Activated CD8-positive, alpha-beta memory T cell treated with anti-CD3 and anti-CD28 coated beads for 48 hours (primary cell): ENCODE measurements at places on chromosomes 12 and 14.
A peak's percentile ranks its signal among the peaks of the same experiment; 100 is the strongest.

- no peak for DNase-seq
These were observed 94.7 kb downstream of the CCDC92 start for GRCh38 chr12:123877968-123878367.

DNA sequence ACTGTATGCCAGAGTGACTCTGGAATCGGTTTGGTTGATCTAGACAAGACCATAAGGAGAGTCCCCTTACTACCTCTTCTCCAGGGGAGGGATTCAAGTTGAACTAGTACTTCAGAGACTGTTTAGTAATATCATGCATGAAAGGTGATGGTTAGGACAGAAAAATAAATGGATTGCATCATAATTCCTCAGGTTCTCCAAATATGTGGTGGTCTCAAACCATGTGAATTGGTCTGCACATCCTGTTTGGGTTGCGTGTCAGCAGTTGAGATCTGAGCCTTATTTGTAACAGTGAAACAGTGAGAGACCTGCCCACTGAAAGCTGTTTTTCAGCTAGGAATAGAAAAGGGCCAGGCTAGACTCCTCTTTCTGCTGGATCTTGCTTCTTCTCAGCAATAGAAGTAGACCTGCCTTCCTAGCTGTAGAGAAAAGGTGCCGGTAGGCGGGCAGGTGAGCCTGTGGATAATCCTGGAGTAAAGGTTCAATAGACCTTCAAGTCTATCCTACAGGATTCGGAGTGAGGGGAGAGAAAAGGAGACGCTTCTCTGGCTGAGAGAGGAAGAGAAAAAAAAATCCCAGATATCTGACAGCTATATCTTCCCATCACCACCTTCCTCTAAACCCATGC, 258.5 kb upstream of the E2F7 start:
- DNase-seq: no peak

DNA sequence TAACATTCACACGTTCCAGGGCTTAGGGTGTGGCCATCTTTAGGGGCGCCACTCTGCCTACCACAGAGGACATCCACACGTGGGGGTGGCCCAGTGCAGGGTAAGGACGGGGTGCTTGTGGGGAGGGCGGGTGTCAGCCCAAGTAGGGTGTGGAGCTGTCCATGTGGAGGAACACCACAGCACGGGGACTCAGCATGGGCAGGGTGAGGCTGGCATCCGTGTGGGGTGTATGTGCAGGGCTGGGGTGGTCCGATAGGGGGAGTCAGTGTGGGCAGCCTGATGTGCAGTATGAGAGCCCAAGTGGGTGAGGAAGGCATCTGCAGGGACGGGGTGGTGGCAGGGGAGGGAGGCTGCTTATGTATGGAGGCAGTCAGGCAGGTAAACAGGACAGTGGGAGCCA, 17.7 kb downstream of the PSMC1 start:
- DNase-seq: no peak

GRCh38 chr12:118456741-118457140, 80.4 kb downstream of the SUDS3 start:
- no peak for DNase-seq

- DNase-seq: no peak
These were observed 92.6 kb downstream of the EMP1 start for GRCh38 chr12:13288937-13289652.

DNA sequence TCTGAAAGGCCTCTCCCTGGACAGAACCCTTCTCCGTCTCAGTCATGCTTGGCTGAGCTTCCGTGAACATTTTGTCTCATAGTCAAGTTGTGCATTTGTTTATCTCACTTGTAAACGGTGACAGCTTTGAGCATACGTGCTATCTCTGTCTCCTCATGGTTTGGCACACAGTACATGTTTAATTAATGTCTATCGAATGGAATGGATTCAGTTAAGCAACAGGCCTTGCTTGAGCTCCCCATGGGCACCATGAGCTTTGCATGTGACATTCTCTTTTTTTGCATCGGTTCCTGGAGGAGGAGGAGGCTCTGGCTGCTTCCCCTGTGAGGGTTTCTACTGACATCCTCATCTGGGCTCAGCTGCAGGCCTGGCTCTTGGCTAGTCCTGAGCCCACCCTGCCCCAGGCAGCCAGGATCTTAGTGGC, 80.0 kb downstream of the PRIMA1 start:
- no peak for DNase-seq

DNA sequence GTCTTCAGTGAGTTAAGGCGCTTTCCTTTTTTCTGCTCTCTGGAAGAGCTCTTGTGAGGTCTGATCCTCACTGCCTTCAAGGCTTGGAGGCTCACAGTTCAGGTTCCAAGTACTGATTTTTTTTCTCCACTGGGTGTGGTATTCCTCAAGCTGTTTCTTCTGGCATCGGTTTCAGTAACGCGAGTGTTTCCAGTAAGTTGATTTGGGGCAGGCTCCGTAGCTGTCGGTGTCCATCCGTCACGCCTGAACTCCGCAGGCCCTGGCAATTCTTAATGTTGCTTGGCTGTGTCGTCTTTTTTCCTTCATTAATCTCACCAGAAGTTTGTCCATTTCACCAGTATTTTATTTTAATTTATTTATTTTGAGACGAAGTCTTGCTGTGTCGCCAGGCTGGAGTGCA, 30.6 kb downstream of the LRCOL1 start:
- no peak for DNase-seq

- DNase-seq: no peak
These were observed 658.7 kb upstream of the SEL1L start for GRCh38 chr14:82192387-82192786.

DNA sequence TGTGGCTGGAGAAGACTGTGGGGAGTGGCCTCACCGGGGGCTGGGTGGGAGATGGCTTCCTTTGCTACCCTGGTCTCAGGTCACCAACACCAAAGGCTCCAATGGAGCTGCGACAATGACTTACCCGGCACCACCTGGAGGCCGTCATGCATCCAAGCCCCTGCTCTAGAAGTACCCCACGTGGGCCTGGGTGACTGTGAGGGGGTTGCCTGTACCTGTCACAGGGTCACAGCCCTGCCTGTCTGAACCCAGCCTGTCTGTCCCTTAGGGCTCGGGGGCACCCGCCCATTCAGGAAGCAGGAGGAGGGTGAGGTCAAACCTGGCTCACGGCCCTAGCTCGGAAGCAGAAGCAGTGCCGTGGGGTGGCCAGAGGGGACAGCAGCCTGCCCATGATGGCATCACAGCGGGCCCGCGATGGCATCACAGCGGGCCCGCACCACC, 18.9 kb downstream of the ABCB9 start:
- no peak for DNase-seq

GRCh38 chr12:119915894-119916510, 38.9 kb upstream of the CIT start:
- DNase-seq: no peak

- DNase-seq: no peak
These were observed 34.1 kb downstream of the SCFD1 start for GRCh38 chr14:30656190-30656632.

- no peak for DNase-seq
These were observed 76.6 kb downstream of the TUNAR start for GRCh38 chr14:95953111-95953724.

DNA sequence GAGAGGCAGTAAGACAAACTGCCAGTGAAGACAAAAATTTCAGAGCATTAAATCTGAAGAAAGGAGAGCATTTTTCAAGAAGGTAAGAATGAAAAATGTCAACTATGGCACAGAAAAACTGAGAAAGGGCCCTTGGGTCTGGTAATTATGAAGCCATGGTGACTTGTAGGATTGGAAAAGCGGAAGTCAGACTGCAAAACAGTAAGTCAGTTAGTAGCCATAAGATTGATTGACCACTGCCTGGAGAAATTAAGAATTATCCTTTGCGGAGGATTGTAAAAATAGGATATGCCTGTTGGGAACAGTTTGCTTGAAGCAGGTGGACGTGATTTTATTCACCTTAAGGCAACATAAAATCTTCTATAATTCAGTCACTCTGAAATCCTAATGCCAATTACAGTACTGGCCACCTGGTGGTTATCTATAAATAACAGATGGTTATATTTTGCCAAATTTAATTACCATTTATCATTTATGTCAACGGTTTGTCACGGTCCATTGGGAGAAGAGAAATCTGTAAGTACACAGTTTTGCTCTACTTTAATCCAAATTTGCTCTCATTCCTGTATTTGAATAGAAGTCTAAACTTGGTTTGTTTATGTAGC, 127.1 kb upstream of the CNTN1 start:
- no peak for DNase-seq

- DNase-seq: no peak
These were observed 25.5 kb downstream of the MVK start for GRCh38 chr12:109599087-109599486.

DNA sequence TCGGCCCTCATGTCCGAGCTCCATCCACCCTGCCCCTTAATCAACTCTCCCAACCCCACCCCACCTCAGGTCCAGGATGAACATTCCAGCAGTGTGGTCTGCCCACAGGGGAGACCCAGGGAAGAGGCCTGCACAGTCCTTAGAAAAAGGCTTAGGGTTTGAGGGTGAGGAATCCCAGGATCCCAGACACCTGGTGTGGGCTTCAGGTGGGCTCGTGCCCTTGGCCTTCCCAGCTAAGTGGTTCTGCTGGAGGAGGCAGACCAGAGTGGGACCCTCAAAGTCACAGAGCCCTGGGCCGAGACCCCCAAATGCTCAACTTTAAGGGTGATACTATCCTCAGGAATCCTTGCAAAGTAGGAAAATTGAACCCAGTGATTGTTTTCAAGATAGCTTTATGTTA, 25.4 kb upstream of the PPP2R5C start:
- no peak for DNase-seq

DNA sequence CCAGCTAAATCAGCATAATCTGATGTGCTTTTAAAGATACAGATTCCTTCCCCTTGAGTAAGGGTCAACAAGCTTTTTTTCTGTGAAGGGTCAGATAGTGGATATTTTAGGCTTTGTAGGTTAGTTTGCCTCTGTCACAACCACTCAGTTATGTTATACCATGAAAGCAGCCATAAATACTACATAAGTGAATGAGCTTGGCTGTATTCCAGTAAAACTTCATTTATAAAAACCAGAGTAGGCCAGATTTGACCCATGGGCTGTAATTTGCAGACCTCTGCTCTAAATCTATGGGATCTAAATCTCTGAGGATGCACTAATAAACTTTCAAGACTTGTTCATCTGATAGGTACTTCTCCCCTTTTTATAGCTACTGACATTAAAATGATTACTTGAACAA, 47.7 kb downstream of the LEMD3 start:
- no peak for DNase-seq

- no peak for DNase-seq
These were observed 171.0 kb upstream of the PRICKLE1 start for GRCh38 chr12:42760550-42760949.

- DNase-seq: peak; percentile 25
These were observed 556 bp downstream of the TIMM9 start for GRCh38 chr14:58426670-58427280.

DNA sequence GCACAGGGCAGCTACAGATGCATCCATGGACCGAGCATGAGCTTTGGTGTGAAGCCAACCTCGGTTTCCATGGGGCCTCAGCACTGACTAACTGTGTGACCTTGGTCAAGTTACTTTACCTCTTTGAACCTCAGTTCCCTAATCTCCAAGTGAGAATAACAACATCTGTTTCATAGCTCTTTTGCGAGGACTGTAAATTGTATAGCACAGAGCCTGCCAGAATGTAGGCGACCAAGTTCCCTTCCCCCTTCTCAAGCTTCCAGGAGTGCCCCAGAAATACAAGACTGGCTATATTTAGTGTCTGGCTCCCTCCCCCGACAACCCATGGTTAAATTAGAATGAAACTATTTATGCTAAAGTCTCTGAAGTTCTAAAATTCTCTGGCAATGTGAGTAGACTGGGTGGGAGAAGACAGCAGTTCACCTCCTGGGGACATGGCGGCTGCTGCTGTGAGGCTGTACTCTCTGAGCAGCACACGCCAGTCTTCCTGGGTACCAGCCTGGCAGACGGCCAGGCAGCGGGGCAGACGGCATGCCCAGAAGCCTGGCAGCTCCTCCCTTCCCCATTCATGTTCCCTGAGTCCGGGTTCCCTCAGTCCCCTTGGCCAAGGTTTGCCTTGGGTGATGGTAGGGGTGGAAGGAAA, 22.0 kb upstream of the TMED10 start:
- no peak for DNase-seq

DNA sequence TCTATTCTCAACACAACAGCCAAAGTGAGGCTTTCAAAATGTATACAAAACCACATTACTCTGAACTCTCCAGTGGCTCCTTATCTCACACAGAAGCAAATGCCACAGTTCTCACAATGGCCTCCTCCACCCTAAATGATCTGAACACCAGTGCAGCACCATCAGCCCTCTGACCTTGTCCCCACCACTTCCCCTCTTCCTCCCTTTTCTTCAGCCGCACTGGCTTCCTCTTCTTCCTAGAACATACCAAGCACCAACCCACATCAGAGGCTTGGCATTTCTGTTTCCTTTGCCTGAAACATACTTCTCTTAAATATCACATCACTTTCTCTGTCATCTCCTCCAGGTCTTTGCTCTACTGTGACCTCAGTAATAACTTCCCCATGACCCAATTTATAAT, 66.3 kb downstream of the GPR135 start:
- no peak for DNase-seq

DNA sequence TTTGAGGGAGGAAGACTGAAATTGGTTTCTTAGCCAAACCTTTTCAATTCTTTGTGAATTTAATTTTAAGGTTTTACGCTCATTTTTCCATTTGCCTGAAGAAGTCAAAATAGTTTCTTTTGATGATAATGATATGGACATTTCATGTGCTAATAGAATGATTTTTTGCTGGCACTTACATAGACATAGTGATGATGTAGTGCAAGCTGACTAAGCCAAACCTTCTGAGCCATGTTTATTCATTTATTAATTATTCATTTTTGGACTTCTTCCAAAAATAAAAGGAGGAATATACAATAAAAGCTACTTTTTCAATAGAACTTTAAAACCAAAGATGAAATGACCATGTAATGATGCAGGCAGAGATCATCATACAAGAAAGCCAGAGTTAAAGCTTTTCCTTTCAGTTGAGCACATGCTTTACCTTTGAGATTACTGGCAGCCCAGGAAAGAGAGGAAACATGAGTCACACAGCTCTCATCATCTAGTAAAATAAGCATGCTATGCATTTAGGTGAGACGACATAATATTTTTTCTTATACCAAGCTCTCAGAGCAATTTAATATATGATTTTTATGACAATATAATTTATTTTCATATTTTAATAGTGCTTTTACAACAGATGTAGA, 24.8 kb downstream of the KCNA1 start:
- DNase-seq: no peak

- no peak for DNase-seq
These were observed 142.4 kb downstream of the PLCZ1 start for GRCh38 chr12:18595412-18595811.

DNA sequence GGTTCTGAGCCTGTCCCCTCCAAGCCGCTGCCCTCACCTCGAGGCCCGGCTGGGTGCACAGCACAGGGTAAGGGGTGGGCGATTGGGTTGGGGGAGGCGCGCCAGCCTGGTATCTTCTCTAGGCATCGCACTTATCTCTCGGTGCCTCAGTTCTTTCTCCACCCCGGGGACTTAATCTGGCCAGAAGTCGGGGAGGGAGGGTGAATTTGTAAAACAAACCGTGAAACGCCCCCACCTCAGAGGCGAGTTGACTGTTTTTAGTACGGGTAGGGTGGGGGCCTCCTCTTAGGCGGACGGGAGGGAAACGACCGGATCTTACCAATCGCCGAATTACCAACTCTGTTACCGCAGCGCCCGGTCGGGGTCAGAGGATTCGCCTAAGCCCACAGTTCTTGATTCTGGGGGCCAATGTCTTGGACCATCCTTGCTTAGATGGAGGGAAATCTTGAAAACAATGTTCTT, 1.4 kb upstream of the TBX3 start:
- no peak for DNase-seq

GRCh38 chr14:37466003-37466622, 128.9 kb downstream of the FOXA1 start:
- DNase-seq: no peak

GRCh38 chr14:75610834-75611233, 32.4 kb downstream of the FLVCR2 start:
- no peak for DNase-seq
